Choroid plexus epithelial cell (primary cell): ENCODE measurements at places on chromosomes 1 and 21.

DNA sequence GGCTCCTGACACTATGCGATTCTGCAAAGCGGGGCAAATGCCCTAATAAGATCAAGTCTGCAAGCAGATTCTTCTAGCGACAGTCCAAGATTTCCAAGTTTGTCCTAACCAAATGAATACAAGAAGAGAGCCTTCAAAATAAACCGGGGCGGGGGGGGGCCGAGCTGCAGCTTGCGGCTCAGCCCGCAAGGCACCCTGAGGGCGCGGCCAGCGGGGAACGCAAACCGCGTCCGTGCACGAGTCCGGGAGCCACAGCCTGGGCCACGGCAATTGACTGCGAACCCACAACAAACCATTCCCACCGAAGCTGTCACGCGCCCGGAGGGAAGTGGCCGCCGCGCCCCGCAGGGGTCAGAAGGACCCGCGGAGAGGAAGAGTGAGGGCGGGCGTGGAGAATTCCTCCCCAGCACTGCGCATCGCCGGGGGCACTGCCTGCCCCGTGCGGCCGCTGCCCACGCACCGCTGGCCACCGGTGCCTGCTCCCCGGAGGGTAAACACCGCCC is 687 bp downstream of the TGFBR3 start:
- no peak for DNase-seq

DNA sequence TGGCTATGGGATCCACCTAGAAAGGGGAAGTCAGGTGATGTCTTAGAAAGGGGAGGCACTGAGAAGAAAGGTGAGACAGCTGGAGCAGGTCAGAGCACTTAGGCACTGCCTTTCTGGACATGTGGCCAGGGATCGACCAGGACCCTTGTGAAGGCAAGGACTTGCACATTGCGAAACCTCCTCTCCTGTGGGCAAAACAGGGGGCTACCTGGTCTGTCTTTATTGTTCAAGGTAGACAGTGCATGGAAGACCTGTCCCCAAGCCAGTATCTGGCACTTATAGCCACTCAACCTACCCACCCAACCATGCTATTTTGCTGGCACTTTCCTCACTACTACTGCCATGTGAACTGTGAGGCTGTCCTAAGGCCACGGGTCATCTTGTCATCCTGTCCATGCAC is 67.2 kb downstream of the NAV1 start:
- DNase-seq, result no peak

DNA sequence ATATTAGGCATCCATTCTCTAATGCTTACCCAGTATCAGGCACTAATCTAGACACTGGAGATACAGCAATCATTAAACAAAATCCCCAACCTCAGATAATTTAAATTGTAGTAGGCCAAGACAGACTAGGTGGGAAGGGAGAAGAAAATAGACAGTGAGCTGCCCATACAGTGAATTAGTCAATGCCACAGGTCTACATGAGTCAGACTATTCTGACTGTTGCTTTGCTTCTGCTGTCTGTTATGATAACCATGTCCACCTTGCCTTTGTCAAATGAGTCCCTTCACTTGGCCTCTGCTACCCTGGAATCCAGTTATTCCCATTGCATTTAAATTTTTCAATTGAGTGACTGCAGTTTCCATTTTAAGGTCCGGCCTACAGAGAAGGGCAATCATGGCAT is 59.5 kb downstream of the PIK3R3 start:
- no peak for DNase-seq

DNA sequence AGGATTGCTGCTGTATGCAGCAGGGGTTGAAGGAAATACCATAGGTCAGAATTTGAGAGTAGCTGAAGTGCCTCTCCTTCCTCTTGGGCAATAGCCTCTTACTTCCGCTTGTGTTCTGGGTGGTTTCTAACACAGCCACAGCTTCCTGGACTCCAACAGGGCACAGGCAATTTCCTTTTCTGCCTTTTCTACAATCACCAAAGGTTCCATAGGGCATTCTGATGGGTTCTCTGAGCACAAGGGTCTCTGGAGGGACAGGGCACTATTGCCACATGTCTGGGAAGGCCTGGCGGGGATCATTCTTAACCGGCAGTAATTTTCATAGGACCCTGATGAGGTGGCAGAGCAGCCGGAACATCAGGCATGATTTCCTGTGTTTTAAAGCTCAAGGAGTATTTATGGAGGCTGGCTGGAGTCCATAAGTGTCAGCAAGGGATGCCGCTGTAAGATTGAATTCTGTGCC is 5.5 kb upstream of the AGTRAP start:
- peak; percentile 67 for DNase-seq

DNA sequence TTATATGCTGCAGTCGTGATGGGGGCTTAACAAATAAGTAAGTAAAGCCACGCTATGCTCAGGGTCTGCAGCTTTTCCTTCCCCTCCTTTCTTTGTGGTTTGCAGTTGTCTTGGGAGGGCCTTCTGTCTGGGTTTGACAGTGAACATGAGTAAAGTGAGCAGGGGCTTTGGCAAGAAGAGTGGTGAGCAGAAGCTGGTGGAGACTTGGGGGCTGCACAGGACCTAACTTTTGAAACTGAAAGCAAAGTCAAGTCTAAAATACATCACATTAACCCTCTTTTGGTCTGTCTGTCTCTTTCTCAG is 368.6 kb upstream of the VAMP3 start:
- DNase-seq, result peak; percentile 40

DNA sequence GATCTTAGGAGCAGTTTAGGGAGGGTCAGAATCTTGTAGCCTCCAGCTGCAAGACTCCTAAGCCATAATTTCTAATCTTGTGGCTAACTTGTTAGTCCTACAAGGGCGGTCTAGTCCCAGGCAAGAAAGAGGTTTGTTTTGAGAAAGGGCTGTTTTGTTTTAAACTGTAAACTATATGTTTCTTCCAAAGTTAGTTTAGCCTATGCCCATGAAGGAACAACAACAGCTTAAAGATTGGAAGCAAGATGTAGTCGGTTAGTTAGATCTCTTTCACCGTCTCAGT is 62.0 kb downstream of the SLC16A1 start:
- DNase-seq, result no peak

GRCh38 chr1:201905234-201905890 is 16.7 kb downstream of the SHISA4 start:
- DNase-seq, result no peak

- DNase-seq, result peak; percentile 75
Observed at GRCh38 chr1:23122023-23122748, 46.5 kb downstream of the LUZP1 start.

- DNase-seq, result peak; percentile 99
Observed at GRCh38 chr1:165768513-165769394, at the start of gene TMCO1. TSS of gene TMCO1 (minus strand) at chr1:165768868. CDS start at chr1:165768751, 117 bp downstream.

- no peak for DNase-seq
Observed at GRCh38 chr1:221812905-221813597, 71.2 kb upstream of the DUSP10 start.

DNA sequence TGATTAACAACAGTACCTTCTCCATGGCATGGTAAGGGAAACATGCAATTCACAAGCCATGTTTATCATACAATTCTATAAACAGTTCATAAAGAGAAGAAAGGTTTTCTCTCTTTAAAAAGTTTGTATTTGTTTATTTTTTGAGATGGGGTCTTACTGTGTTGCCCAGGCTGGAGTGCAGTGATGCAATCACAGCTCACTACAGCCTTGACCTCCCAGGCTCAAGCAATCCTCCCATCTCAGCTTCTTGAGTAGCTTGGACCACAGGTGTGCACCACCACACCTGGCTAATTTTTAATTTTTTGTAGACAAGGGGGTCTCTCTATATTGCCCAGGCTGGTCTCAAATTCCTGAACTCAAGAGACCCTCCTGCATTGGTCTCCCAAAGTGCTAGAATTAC is 28.0 kb downstream of the SLC37A1 start:
- no peak for DNase-seq

- DNase-seq, result no peak
Observed at GRCh38 chr1:200248541-200248940, 161.3 kb downstream of the ZNF281 start.

DNA sequence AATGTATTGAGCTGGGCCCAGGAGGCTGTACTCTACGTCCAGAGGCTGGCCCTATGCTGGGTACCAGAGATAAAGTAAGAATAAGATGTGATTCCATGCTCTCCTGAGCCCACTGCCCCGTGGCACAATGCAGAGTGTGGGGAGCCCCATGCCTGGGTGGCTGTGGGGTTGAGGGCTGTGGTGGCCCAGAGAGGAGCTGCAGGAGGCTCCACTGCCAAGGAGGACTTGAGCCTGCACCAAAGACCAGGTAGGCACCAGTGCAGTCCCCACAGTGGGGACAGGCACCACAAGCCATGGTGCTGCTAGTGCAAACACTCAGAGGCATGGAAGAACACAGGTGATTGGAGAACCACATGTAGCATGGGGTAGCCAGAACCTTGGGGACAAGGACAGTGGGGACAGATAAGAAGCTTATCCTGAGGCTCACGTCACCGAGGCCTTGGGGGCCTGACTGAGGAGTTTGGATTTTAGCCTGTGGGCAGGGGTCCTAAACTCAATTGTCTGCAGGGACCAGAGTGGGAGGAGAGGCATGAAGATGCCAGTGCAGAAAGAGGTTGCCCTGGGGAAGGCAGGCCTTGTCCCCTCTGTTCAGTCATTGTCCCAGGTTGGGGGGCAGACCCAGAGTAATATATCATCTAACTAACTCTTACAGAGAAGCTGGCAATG is 21.9 kb upstream of the EPS8L3 start:
- DNase-seq, result no peak
